NCI-H69 (cell line): ENCODE measurements at places on chromosomes 5 and 9.

GRCh38 chr5:119410448-119411159 lies 41.7 kb upstream of the HSD17B4 start:
- DNase-seq, result peak; percentile 34

- DNase-seq, result peak; percentile 59
These were observed 42.4 kb downstream of the HK3 start for GRCh38 chr5:176856746-176857145.

- no peak for DNase-seq
These were observed 12.6 kb downstream of the FAM78A start for GRCh38 chr9:131263701-131264100.

- peak; percentile 93 for DNase-seq
These were observed 812 bp downstream of the SREK1 start for GRCh38 chr5:66144834-66145390.

GRCh38 chr5:31280210-31280609 lies 86.7 kb downstream of the CDH6 start:
- no peak for DNase-seq

DNA sequence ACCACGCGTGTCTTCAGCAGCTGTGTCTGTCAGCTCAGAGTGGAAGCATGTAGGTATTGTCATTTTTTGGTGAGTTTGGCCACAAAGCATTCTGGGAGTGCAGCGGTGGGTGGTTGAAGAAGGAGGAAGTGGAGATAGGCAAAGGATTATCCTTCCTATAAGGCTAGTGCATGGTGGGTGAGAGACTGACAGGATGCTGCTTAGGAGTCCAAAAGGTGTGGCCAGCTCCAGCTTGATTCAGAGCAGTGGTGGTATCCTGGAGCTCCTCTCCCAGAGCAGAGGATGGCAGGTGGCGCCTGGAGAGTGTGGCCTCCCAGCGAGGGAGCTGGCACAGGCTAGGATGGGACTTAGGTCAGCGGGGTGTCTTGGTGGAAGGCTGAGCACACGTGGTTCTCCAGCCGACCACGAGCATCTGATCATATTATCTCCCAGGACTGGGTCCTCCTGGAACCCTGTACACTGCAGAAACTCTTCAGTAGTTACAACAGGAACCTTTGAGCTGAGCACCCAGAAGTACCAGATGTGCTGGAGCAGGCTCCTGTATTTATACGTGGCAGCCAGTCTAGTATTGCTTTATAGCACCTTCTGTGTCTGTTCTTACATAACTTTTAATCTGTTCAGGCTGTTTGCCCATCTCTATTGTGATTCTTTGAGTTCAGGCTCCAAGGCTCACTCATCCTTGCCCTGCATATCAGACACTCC lies 29.6 kb downstream of the MAML1 start:
- peak; percentile 86 for DNase-seq

DNA sequence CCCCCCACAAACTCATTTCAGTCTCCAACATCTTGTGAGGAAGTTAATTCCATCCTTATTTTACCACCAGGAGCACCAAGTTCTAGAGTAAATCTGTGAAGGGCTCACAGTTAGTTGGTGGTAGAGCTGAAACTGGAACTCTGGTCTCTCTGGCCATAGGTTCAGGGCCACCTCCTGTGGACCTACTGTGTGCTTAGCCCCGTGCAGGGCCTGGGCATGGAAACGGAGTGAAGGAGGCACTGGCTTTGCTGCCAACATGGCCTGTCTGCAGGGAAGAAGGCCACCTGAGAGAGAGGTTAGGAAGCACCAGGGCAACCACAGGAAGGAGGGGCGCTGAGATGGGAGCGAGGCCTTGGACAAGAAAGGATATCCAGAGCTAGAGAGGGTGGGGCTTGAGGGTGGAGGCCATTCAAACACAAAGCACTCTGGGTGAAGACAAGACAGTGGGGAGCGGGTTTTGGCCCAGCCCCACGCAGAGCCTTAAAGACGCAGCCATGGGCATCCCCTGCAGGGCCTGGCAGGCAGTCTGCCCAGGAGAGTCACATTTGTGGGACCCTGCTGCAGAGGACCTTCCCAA lies 16.0 kb upstream of the DAB2IP start:
- DNase-seq, result no peak

GRCh38 chr5:84014966-84015365 lies 294.3 kb upstream of the HAPLN1 start:
- no peak for DNase-seq

DNA sequence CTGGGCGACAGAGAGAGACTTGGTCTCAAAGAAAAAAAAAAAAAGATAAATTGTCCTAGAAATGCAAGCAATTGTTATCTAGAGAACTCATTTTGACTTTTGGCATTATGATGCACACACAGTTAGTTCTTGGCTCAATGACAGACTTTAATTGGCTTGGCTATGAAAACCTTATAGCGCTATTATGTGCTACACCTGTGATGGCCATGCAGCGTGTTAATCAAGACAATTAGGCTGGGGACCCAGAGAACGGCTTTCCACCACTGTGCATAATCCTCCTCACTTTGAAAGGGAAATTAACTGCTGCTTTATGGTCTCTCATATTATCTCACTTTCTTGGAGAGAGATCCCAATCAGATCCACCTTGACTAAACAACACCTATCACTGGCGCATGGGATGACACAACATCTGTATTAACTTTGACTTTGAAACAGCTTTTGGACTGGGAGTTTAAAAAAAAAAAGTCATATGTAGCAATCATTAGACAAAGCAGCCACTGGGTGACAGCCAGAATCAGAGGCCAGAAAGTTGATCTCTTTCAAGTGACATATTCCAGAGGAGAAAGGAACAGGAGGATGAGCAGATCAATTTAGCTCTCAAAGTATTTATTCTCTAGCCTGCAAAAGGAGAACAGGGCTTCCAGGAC lies 132.5 kb downstream of the PPP2R2B start:
- DNase-seq, result peak; percentile 94

GRCh38 chr9:714675-715074 lies 126.8 kb upstream of the DMRT1 start:
- no peak for DNase-seq

DNA sequence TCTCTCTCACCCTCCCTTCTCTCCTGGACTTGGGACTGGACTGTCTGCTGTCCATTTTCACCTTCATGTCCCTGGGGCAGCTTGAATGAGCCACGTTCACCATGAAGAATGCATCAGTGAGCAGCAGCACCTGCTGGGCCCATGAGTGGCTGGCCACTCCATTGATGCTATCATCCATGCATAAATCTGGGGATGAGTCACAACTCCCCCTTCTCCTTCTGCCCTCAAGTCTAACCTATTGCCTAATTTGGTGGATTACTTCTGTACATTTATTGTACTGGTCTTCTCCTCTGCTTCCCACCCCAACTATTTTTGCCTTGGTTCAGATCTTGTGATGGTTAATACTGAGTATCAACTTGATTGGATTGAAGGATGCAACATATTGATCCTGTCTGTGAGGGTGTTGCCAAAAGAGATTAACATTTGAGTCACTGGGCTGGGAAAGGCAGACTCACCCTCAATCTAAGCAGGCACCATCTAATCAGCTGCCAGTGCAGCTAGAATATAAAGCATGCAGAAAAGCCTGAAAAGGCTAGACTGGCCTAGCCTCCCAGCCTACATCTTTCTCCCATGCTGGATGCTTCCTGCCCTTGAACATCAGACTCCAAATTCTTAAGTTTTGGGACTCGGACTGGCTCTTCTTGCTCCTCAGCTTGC lies 46.7 kb downstream of the GDNF start:
- no peak for DNase-seq
